Lung microvascular endothelial cell (primary cell): ENCODE measurements at places on chromosomes 1 and 21. TPM values are rescaled to one million over a fixed set of nuclear protein-coding genes. Genes with fewer than 3 reads are reported as not detected.

DNA sequence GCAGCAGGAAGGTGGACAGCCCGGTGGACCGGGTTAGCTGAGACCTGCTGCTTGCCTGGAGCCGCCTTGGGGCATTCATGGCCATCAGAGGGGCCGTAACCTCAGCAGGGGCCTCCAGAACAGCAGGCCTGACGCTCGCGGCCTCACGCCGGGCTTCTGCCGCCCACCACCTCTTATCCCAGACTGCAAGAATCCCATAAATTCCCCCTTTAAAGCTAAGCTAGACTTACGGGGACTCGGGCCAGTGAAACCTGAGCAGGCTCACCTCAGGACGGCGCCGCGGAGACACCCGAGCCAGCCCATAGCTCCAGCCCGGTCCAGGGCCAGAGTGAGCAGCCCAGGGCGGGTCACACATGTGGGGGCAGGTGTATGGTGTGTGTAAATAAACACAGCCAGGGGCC lies 132.3 kb downstream of the GLIS1 start:
- DNase-seq, result no peak

- DNase-seq, result peak; percentile 45
These were observed 4.2 kb upstream of the CCT8 start for GRCh38 chr21:29077651-29078090.

- no peak for DNase-seq
These were observed 615.2 kb downstream of the MATN1 start for GRCh38 chr1:30108186-30108585.

DNA sequence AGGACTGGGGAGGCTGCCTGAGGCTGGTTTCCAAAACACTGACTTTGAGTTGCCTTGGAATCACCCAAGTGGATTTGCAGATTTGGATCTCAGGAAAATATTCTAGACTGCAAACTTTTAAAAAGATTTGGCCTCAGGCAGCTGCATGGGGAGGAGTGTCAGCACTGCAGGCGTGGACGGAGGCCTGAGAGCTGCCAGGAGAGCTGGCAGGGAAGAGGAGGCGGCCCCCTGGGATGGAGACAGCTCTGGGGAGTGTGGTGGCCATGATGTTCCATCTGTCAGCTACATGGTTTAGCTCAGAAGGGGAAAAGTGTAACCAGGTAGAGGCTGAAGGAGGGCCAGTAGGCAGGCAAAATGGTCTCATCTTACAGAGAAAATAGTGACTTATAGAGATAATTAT lies 72.1 kb downstream of the VPS26C start:
- DNase-seq, result no peak

GRCh38 chr1:208465786-208466590 lies 221.8 kb upstream of the PLXNA2 start:
- DNase-seq, result no peak

DNA sequence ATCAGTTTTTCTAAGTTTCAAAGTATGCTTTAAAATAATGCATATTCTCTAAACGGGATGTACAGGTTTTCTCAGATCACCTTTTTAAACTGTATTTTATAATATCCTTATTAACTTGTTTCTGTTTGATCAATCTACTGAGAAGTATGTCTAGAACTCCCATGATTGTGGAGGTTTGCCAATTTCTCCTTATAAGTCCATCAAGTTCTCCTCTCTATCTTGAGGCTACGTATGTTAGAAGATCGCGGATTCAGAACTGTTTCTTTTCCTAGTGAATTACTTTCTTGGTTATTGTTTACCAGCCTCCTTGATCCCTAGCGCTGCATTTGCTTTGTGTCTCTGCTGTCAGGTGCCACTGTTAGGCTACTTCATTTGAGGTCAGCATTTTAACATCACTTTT lies 89.2 kb downstream of the NPHP4 start:
- no peak for DNase-seq

DNA sequence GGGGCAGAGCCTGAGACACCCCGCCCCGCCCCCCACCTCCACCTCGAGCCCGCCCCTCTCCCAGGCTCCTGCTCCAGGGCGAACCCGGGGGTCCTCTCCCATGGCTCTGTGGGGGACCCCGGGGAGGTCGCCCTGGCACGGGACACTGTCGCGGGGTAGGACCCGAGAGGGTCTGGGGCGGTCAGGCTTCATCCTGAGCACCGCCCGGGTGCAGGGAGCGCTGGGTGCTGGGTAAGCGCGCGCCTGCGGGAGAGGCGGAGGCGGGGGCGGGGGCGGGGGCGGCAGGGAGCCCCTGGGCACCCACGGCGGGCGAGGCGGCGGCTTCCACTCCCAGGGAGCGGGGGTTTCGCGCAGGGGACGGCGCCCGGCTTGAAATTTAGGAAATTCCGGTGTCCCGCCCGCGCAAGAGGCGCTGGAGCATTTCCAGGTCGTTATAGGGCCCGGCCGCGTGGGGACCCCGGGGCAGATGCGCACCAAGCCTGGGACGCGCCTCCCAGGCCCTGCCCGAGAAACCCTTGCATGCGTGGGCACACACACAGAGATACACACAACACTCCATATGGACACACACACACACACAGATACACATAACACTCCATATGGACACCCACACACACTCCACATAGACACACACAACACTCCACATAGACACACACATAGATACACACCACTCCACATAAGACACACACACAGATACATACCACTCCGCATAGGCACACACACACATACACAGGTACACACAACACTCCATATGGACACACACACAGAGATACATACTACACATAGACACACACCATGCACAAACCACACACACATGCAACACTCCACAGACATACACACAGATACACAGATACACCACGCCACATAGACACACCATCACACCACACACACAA lies 48.7 kb upstream of the SLC19A1 start:
- no peak for DNase-seq

GRCh38 chr1:94611681-94612475 lies 70.3 kb upstream of the F3 start:
- DNase-seq, result no peak

GRCh38 chr21:42607525-42608102 lies 45.8 kb upstream of the PDE9A start:
- no peak for DNase-seq

GRCh38 chr1:2633936-2634491 lies 1.2 kb upstream of the MMEL1 start:
- no peak for DNase-seq

DNA sequence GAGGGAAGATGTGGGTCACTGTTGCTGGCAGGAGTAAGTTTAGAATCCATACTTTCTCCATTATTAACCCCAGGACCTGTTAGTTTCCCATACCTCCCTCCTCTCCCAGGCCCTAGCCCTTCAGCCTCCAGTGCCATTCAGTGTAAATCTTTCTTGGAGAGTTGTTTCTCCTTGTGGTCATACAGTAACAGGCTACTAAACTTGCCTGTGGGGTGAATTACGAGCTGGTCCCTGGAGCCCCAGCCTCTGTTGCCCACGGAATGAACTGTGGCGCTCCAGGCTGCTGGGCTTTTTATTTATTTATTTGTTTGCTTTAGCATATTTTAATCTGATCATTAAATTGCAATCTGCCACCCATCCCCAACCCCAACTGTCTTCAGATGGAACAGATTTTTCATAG lies 305.2 kb downstream of the PBX1 start:
- DNase-seq, result no peak

IFI44 gene
- 3.2 and 15.0 TPM in 2 replicates for total RNA-seq

LEFTY2 gene
- total RNA-seq, result not detected in 2 replicates

SPRR2B gene
- total RNA-seq, result not detected in 2 replicates

C1orf226 gene
- total RNA-seq, result under 0.01 TPM in 2 replicates

FAM3B gene
- not detected in 2 replicates for total RNA-seq

GABRD gene
- total RNA-seq, result 0.20 and 1.1 TPM in 2 replicates
